NCI-H510A treated with DMSO at 0.1 percent for 48 hours (cell line): ENCODE measurements at places on chromosomes 4 and X.

DNA sequence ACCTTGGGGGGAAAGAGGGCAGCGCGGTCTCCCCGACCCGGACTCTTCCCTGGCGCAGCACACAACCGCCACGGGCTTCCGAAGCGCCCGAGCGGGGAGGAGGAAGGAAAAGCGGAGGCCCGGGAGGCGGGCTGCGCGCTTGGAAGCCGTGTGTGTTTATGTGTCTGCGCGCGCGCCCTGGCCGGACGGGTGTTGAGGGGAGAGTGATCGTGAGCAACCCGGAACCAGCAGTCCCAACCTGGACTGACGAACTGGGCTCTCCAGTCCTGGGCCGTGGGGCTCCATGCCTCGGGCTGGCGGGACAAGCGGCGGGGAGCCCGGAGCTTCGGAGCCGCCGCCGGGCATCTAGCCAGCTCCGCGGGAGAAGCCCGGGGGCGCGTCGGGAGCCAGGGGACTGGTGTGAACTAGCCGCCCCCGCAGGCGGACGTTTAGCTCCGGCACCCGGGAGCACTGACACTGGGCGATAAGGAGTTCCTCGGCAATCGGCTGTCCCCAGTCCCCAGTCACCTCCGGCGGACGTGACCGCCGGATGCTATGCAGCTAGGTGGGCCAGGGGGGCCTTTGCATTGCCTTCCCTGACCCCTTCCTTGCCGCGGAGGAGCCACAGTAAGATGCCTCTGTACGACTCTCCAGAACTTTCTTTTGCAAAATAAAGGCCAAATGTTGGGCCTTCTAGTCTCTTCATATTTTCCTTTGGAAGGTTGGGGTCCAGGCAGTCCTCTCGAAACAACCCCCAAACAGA lies 74.8 kb upstream of the BCOR start:
- DNase-seq, result no peak

- DNase-seq, result no peak
Observed at GRCh38 chr4:13912966-13913365, 285.4 kb upstream of the BOD1L1 start.

GRCh38 chr4:24729119-24729730 lies 66.1 kb upstream of the SOD3 start:
- DNase-seq, result no peak

GRCh38 chr4:163535657-163536056 lies 41.2 kb downstream of the TMA16 start:
- no peak for DNase-seq

DNA sequence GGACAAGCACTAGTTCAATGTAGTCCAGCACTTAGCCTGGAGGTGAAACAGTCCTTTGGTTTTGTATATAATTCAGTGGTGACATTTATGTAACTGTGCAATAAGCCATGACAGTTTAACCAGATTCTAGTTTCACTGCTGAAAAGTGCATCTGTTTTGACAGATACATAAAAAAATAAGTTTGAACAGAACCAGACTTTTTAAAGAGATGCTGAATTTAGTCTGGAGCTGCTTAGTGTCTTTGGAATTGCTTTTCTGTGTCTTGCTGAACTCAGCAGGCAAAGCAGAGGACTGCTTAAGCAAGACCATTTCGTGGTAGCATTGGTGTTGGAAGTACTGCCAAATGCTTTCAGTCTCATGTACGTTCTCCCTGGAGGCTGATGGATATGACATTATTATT lies 393.5 kb downstream of the MAPK10 start:
- DNase-seq, result no peak

DNA sequence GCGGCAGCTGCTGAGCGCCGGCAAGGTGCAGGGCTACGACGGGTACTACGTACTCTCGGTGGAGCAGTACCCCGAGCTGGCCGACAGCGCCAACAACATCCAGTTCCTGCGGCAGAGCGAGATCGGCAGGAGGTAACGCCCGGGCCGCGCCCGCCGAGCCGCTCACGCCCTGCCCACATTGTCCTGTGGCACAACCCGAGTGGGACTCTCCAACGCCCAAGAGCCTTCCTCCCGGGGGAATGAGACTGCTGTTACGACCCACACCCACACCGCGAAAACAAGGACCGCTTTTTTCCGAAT lies 117.0 kb downstream of the DCTD start:
- DNase-seq, result no peak

- DNase-seq, result no peak
Observed at GRCh38 chr4:2572866-2573265, 36.4 kb downstream of the FAM193A start.

DNA sequence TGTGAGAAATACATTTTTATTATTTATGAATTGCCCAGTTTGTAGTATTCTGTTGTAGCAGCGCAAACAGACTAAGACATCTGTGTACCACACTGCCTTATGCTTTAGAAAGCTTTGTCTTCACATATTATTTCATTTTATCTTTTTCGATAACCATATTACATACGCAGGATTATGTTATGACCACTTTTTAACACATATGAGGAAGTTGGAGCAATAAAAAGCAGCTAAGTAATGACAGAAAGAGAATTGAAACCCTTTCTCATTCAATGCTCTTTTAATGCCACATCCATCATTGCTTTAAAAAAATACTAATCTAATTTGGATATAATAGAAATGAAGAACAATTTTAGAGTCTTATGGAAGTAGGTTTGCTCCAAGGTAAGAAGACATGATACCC lies 99.7 kb downstream of the CT47B1 start:
- DNase-seq, result no peak

DNA sequence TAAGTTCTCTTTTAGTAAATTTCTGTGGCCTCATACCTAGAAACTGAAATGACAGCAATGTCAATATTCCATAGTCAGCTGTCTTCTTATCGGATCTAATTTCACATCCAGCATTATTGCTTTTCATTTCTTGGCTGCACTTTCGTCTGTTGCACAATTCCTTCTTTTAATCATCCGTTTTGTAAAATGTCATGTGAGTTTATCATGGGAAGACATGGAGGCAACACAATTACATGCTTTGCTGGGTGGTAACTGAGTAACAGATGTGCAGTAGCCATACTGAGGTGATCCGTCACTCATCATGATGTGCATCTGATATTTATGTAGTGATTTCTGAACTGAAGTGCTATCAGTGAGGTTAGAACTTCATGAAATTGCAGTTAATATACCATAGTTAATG lies 68.3 kb upstream of the SLC7A11 start:
- no peak for DNase-seq

DNA sequence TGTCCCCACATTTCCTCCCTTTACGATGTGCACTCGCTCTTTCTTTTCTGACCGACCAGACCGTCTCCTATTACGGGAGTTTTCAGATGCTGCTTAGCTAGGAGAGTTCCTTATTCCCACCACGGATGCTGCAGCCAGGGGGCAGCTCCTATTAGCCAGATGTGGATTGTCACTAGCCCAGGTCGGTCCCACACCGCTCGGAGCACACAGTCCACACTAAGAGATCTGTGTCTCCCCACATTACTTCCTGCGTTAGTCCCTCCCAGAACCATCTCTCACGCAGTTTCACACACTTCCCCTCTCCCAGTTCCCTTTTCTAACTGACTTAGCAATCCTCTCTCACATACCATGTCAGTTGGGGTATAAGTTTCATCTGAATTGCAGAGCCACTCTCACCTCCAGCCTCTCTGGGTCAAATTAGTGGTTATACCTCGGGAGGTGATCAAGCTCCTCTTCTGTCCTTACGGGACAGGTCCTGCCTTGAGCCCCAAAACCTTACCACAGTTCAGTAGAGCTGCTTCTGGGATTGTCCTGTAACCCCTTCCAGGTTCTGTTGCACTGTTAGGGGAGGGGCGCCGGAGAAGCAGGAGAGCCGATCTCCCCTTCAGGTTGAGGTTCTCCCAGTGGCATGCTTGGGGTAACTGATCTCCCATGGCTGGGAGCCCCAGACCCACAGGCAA lies 28.2 kb downstream of the SULT1E1 start:
- no peak for DNase-seq

- DNase-seq, result no peak
Observed at GRCh38 chrX:14362721-14363120, 166.6 kb upstream of the GLRA2 start.

DNA sequence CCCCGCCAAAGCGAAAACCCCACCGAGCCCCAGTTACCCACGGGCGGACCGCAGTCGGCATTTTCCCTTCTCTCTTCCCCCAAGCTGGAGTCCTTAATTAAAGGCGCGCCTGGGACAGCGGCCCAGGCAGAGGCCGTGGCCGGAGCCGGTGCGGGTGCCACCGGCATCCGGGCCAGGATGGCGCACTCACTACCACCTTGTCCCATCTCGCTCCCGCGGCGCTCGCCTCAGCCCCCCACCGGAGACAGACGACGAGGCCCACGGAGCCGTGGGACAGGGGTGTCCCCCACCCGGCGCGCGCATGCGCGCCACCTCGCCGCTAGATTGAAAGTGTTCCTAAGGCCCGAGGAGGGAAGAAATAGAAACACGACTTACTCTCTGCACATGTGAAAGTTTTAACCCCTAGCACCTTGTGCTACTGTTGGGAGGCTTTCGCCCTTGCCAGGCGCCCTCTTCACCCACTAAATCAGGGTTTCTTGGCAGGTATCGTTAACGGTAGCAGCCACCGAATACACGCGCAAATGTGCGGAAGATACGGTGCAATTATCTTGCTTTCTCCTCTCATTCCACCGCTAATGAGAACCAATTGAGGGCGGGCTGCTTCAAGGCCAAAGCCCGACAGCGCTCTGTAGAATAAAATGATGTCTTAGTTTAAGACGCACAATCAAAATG lies 64.3 kb upstream of the CCDC160 start:
- peak; percentile 17 for DNase-seq

DNA sequence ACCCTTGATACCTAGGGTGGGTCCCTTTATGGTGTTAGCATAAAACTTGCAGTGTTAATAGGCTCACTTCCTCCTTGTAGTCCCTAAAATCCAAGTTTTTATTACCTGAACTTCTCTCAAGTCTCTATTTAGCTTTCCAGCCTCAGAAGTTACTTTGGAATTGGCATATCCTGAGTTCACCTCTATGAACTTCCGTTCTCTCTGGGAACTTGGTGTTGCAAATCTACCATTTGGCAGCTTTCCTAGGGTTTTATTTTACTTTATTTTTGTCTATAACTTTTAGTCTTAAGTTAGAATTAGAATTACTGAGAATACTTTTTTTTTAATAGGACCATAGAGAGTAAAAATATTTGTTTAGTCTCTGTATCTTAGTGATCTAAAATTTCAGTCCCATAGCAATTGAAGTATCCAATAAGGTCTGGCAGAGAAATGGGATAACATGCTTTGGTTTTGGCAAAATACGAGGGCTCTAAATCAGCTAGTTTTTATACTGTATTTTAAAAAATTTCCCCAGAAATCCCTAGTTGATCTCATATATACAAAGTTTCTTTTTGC lies 30.3 kb upstream of the NAF1 start:
- no peak for DNase-seq

- DNase-seq, result peak; percentile 25
Observed at GRCh38 chrX:110046001-110046400, 43.1 kb downstream of the TMEM164 start.

GRCh38 chr4:168474660-168475320 lies 5.5 kb downstream of the DDX60L start:
- DNase-seq, result no peak

GRCh38 chr4:74874753-74875367 lies 58.1 kb upstream of the PARM1 start:
- peak; percentile 90 for DNase-seq

GRCh38 chr4:82626251-82626868 lies 64.6 kb upstream of the TMEM150C start:
- no peak for DNase-seq

GRCh38 chr4:108168671-108169523 lies at the start of gene LEF1:
Gene LEF1, minus strand, starts transcription at chr4:108168932. Its CDS starts 1,165 bp downstream, at chr4:108167767.
- peak; percentile 66 for DNase-seq

GRCh38 chrX:19695884-19696283 lies 180.6 kb upstream of the MAP3K15 start:
- no peak for DNase-seq

DNA sequence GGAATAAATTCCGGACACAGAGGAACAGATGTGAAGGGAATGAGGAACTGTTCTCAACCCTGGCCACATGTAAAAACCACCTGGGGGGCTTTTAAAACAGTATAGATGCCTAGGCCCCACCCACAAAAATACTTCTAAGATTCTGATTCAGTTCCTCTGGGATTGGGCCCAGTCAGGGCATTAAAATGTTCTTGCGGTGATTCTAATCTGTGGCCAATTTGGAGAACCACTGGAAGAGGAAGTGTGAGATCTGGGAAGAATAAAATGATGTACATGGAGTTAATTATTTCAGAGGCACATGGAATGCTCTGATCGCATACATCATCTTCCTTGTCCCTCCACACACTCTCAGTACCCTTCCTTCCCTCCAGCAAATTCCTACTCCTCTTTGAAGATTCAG lies 192.2 kb downstream of the APBB2 start:
- DNase-seq, result no peak

- DNase-seq, result no peak
Observed at GRCh38 chrX:138858951-138859350, 147.4 kb upstream of the FGF13 start.

DNA sequence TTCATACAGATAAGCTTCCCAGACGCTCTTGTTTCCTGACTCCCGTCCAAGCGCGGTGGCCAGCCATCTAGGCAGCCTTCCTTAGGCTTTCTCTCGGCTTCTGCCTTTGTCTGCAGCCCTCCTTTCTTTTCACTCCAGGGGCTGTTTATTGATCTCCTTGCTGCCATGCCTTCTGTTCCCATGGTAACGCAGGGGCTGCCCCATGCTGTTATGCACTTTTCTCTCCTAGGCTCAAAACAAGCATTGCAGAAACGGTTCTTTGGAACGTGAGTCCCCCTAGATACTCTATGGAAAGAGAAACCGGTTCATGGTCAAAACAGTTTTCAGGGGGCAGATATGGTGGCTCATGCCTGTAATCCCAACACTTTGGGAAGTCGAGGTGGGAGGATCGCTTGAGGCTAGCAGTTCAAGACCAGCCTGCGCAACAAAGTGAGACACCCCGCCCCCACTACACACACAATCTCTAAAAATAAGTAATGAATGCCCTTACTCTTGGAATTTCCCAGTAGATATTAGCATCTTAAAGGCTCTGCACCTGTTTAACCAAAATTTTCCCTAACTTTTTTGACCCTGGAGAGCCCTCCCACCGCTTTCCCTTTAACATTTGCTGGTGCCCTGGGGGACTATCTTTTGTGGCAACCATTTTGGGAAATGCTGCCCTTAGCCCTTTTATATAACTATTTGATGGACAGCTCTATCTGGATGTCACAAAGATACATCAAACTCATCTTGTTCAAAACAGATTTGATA lies 53.9 kb upstream of the ZNF157 start:
- no peak for DNase-seq

DNA sequence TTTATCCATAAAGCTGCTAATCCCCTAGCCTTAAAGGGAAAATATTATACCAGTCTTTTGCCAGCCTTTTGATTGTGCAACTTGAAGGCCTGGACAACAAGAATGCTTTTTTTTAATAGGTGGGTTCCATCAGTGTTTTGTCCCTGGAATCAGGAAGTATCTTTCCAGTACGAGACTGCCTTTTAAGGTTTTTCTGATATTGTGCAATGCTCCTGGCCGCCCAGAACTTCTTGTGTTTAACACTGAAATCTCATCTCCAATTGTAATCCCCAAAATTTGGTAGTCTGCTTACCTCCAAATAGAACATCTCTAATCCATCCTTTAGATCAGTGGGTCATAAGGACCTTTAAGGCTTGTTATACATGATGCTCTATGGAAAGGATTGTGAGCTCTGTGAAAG lies 256.7 kb downstream of the NAF1 start:
- DNase-seq, result no peak
